SJCRH30 (cell line): ENCODE measurements at places on chromosomes 12 and 14. TPM values are rescaled to one million over a fixed set of nuclear protein-coding genes. Genes with fewer than 3 reads are reported as not detected.

DNA sequence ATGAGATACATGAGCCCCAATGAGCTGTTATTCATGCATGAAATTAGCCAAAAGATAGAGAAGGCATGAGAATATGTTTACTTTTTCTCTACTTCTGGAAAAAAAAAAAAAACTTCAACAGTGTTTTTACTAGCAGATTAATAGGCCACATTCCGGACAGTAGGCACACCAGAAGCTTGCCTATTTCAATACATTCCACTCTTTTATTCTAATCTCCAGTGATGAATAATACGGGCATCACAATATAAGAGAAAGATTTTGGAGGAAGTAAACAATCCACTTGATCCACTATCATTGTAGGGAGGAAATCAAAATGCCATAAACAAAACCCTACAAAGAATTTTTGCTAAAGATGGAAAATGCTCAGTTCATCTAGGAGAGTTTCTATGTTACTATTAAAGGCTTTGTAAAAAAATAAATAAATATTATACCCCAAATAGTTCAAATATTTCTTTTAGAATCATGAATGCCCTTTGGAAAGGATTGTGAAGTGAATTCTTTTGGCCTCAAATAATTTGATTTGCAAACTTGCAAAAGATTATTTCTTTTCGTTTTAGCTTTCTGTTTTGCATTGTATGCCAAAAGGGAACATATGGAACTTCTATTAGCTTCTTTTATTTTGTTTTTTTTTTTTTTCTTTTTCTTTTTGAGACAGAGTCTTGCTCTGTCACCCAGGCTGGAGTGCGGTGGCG lies 232.6 kb downstream of the EPS8 start:
- no peak overlapping the region for H3K27ac ChIP-seq
- no peak overlapping the region for H3K4me3 ChIP-seq
- H3K4me1 ChIP-seq = peaks cover 7% of the 10 kb centered on the region; the same call in 1 of the 2 replicates
- no peaks in the 10 kb centered on the region for H3K27me3 ChIP-seq

DNA sequence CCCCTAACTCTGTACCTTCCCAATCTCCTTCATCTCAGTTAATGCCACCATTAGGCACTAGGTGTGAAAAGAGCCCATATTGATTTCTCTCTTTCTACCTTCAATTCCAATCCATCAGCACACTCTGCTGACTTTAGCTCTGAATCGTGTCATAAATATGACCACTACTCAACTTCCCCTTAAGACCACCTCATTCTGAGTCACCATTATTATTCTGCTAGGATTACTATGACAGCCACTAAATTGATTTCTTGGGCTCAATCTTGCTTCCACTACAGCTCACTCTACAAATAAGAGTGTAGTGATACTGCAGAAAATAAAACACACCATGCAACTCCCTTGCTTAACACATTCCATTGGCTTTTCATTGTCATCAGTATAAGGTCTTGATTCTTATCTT lies 1449.0 kb upstream of the FLRT2 start:
- no peak for DNase-seq
- no peak overlapping the region for H3K27ac ChIP-seq
- H3K4me1 ChIP-seq = no peaks in the 10 kb centered on the region
- no peaks in the 10 kb centered on the region for H3K36me3 ChIP-seq
- no peak overlapping the region for H3K4me3 ChIP-seq
- no peaks in the 10 kb centered on the region for H3K27me3 ChIP-seq

- H3K27me3 ChIP-seq = no peaks in the 10 kb centered on the region
- no peak within 1 kb of the TSS for H3K27ac ChIP-seq
- no peaks in the 10 kb centered on the region for H3K36me3 ChIP-seq
- no peak for DNase-seq
- H3K4me3 ChIP-seq = no peak within 1 kb of the TSS
- H3K4me1 ChIP-seq = no peaks in the 10 kb centered on the region
These were observed at the start of gene RNASE9 for GRCh38 chr14:20560961-20561360. TSS of gene RNASE9 (minus strand) at chr14:20561047.

- H3K27ac ChIP-seq = peak within 1 kb of the TSS; percentile 57
- peak within 1 kb of the TSS; percentile 78 for H3K4me3 ChIP-seq
These were observed at the start of gene DLST for GRCh38 chr14:74881431-74882102. TSS of gene DLST (plus strand) at chr14:74881916. CDS start at chr14:74881954, 38 bp downstream.

DNA sequence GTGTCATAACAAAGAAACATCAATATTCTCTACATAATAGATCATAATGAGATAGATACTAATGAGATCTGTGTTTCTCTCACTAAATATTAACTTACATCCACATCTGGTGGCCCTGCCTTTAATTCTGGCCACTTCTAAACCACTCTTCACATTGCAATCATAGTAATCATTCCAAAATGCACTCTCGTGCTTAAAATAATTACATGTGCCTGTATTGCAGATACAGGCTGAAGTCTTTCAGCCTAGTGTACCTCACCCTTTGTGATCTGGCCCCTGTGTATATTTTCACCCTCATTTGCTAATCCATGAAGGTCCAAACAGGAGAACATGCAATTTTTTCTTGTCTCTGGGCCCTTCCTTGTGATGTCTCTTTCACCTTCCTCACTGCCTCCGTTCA lies 108.0 kb downstream of the LIN7A start:
- no peak overlapping the region for H3K4me3 ChIP-seq
- H3K4me1 ChIP-seq = no peaks in the 10 kb centered on the region
- H3K27ac ChIP-seq = no peak overlapping the region
- H3K36me3 ChIP-seq = 0 out of 2 replicates have a peak, but pooled peaks cover 7% of the 10 kb centered on the region
- no peak for DNase-seq

DNA sequence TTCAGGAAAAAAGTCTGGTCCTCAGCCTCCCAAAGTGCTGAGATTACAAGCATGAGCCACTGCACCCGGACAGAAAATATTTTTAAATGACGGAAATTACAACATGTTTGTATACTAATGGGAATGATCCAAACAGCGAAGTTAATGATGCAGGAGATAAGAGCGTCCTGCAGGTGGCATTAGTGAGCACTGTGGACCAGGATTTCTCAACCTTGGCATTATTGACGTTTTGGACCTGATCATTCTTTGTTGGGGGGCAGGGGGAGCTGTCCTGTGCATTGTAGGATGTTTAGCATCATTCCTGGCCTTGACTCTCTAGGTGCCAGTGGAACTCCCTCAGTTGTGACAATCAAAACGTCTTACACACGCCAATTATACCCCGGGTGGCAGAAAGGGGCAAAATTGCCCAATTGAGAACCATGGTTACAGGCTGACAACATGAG lies 34.1 kb downstream of the SCFD1 start:
- peak; percentile 7 for DNase-seq
- H3K27me3 ChIP-seq = no peaks in the 10 kb centered on the region
- H3K36me3 ChIP-seq = peaks cover 64% of the 10 kb centered on the region
- H3K27ac ChIP-seq = no peak overlapping the region

The PLA2G1B gene
- not detected in 2 replicates for total RNA-seq

The RPGRIP1 gene
- not detected in 2 replicates for total RNA-seq
